ENCODE measurements at places on chromosomes 3 and 15.
A peak's percentile ranks its signal among the peaks of the same experiment; 100 is the strongest.

DNA sequence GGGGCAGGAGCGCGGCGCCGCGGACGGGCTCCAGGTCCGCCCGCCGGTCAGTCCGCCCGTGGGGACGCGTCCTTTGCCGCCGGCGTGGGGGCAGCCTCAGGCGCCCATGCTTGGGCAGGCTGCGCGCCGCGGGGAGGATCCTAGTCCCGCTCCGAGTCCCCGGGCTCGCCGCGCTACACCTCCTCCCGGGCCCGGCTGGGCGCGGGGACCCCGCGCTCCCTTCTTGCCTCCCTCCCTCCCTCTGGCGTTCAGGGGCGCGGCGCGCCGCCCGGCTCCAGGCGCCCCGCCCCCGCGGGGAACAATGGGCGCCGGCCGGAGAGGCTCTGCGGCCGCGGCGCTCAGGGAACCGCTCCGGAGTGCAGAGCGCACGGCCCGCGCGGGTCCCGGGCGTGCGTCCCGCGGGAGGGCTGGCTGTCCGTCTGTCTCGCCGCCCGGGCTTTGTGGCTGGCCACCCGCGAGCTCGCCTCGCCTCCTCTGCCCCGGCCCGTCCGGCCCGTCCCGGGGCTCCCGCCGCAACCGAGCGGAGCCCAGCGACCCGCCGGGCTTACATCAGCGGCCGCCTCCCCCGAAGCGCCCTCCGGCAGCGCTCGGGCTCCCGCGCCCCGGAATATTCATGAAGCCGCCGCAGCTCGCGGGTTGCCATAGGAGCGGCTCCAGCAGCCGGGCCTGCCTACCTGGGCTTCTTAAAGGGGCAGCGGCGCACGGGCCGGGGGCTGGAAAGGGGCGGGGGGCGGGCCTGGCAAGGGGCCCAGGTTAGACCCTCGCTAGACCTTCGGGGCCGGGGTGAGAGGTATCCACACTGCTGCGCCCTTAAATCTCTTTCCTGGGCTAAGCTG is at the start of gene HCN4:
Gene HCN4, minus strand, starts transcription at position 658 of the 836 bp plus-strand sequence. CDS start 688 bp downstream, outside the sequence.
- no peak for DNase-seq

GRCh38 chr3:129052675-129053074 is 7.9 kb upstream of the GP9 start:
- DNase-seq = no peak

- DNase-seq = no peak
These were observed 87.6 kb upstream of the MYZAP start for GRCh38 chr15:57503911-57504598.

DNA sequence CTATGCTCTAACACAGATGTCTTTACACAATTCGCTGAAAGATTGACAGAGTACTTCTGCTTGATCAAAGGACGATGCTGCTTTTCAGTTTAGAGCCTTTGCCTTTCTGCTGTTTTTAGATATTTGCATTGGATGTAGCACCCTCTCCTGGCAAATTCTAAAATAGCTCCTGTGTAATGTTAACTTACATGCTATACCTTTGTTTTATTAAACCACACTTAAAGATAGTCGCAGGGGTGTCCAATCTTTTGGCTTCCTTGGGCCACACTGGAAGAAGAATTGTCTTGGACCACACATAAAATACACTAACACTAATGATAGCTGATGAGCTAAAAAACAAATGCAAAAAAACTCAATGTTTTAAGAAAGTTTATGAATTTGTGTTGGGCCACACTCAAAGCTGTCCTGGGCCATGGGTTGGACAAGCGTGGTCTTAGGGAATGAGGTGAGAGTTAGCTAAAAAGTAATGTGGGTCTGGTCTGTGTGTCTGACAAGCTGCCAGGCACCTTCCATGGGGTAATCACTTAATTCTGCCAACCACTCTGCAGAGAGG is 62.9 kb downstream of the ATG7 start:
- DNase-seq = peak; percentile 68

- DNase-seq = no peak
These were observed 51.8 kb downstream of the GBE1 start for GRCh38 chr3:81709606-81710005.

DNA sequence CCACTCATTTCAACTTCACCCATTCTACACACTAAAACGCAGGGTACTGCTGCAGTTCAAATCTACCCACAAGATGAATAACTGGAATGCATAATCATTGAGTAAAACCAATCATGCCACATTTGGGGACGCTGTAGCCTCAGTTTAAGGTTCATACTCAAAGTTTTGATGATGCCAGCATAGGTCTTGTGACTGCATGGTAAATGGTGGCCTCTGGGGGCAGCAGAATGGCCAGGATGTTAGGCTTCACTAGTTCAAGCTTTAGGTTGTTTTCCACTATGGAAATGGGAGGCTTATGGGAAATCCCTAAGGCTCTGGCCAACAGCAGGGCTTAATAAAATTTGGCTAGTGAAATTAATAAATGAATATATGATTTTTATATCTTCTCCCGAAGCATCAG is 104.3 kb upstream of the TSC22D2 start:
- DNase-seq = no peak

DNA sequence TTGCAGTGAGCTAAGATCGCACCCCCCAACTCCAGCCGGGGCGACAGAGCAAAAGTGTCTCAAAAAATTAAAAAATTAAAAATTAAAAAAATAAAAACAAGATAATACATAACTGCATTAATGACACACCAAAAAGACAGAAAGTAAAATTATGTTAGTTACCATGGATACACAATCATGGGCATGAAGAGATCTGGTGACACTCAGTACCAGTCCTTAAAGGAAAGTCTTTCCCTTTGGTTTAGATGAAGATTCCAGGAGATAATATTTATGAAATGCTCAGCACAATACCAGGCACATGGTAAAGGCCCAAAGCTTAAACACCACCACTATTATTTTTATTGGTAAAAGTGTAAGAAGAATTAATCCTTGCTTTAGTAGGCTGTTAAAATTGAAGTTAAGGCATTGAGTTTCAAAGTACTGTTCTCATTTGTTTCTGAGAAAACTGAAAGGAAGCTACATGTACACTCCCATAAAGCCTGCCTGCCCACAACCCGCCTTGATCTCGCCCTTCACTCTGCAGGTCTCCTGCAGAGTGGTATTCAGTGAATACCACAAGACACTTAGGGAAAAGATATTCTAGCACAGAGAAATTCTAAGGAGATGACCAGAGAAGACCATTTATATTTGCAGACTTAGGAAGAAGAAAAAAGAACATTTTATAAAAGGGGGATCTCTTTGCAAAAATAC is 52.3 kb downstream of the SUCLG2 start:
- DNase-seq = no peak

DNA sequence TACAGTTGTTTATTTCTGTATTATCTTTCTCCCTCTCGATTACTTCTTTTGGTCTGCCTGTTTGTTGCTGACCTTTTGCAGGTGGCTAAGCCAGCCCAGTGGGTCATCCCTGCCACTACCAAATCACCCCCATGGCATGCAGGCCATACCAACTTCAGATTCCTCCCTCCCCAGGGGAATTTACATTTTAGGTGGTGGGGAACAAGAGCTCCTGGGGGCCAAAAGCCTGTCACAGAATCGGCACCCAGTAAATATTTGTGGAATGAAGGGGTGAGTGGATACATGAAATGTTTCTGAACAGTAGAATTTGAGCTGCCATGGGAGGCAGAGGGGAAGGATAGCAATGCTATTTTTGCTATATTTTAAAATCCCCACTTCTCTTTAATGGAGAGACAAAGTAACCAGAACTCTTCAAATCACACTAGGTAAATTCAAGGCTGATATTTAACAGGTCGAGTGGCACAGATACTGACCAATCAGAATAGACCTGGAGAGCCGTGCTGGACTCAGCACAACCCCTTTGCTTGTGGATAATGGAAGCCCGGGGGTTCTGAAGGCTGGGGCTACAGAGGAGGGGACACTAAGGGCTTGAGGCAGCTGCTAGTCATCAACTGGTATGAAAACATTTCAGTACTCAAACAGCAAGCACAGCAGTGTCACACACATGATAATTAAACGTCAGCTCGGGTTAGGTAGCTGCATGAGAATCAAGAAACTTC is 54.3 kb upstream of the SMAD3 start:
- peak; percentile 19 for DNase-seq

DNA sequence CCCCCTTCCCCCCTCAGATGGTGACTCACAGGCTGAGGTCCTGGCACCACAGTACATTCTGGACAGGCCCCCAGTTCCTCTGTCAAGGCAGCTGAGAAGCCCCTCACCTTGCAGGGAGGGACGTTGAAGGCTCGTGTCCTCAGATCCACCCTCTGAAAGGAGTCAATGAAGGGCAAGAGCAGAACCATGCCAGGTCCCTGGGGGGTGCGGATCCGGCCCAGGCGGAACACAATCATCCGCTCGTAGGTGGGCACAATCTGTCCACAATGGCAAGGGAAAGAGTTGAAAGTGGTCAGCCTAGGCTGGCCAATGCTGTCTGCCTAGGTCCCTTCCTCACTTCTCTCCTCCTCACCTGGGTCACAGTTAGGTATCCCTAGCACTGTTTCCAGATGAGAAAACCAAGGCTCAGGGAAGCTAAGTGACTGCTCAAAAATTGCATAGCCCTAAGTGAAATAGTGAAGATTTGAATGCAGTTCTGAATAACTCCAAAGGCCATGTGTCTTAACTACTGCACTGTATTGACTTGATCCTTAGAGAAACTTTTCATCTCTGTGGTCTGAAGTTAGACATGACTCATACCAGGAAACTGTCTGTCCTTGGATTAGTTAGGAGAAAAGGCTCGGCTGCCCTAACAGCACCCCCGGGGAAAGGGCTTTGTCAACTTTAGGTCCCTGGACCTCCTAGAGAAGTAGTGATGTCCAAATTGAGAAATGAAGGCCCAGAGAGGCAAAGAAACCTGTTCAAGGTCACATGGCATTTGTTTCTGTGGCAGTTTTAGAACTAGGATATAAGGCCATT is 2.9 kb downstream of the STOML1 start:
- DNase-seq = peak; percentile 75

GRCh38 chr15:77810130-77810571 is 177.4 kb upstream of the LINGO1 start:
- DNase-seq = no peak

DNA sequence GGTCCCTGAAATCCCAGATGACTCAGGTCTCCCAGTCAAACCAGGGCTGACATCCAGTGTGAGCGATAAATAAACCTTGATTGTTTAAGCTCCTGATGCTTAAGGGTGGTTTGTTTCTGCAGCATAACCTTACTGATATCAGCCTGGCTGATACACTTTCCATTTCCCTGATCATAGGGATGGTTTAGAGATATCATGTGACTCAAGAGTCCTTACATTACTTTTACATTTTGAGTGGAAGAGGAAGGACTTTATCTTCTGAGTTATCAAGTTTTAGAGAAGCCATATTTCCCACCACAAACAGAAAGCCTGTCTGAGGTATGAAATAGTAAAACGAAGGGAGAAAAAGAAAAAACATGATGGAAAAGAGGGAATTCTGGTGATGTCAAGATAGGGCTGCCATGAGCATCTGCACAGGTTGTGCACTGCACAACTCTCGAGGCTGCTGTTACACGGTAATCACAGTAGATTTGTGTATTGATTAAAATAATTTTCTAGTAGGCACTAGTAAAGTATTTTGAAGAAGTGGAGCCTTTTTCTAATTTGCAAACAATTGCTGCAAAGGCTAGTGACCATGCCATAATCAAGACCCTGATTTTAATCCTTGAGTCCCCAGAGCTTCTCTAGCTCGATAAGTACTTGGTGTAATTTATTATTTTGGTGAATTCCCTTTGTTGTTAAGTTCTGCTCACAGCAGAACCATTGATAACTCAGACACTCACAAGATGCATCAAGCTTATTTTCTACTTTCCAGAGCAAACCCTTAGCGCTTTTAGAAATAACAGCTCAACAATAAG is 34.1 kb upstream of the FBLN2 start:
- no peak for DNase-seq

- DNase-seq = no peak
These were observed 109.5 kb upstream of the PTPRG start for GRCh38 chr3:61451841-61452240.

GRCh38 chr3:53774414-53774813 is 71.8 kb downstream of the CHDH start:
- no peak for DNase-seq

DNA sequence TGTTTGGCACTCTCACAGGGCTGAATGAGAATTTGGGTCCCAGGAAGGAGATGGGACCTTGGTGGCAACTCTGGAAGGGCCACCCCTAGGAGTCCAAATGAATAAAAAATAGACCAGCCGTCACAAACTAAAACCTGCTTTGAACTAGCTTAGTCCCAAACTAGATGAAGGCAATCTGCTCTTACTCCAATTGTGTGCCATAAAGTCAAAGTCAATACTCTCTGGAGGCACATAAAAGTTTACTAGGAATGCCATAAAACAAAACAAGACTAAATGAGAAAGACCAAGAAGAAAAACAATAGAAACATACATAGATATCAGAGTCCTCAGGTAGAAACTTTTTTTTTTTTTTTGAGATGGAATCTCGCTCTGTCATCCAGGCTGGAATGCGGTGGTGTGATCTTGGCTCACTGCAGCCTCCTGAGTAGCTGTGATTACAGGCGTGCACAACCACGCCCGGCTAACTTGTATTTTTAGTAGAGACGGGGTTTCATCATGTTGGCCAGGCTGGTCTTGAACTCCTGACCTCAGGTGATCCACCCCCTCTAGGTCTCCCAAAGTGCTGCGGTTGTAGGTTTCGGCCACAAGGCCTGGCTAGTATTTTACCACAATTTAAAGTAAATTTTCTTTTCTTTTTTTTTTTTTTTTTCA is 8.1 kb downstream of the GOLGA6L2 start:
- DNase-seq = no peak

DNA sequence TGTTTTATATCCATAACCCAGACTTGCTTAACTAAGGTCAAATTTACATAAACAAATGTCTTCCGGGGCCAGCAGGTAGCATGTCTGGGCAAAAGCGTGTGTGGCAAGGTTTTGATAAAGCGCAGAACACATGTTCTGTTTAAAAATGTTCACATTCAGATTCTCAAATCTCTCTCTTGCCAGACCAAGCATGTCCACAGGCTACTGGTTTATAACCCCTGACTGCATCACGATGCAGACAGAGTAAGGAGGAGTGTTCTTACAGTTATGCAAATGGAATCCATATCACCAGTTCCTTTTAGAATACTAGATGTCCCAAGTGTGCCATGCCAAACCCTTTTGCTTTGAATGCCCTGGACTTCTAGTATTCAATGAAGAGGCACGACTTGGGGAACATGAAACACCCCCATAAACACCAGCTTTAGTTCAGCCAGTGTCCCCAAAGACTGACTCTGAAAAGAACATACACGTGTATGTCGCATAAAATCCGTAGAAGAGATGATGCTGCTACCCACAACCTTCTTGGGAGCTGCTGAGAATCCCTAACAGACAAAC is 412.0 kb downstream of the CNTN4 start:
- DNase-seq = no peak

- DNase-seq = no peak
These were observed 16.5 kb downstream of the KLHL25 start for GRCh38 chr15:85778107-85778776.

DNA sequence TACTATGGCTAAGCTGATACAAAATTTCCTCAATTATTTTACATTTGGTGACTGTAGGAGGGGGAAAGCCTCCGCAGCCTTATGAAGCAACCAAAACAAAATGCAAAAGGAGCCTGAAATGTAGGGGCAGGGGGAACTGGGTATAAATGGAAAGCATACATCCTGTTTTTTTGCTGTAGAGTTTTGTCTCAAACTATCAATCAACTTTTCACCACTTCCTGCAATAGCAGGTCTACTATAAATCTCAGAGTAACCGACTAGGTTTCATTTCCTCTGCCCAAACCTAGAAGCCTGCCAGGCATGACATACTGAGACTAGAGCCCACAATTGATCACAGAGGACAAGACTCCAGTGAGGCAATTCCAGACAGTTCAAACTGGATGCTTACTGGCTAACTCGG is 91.3 kb downstream of the SHQ1 start:
- DNase-seq = no peak

Measured in AG08395 (cell line).